EH (cell line): ENCODE measurements at places on chromosomes 12 and 14.

- DNase-seq: no peak
Observed at GRCh38 chr14:89616425-89616824, 199.4 kb upstream of the FOXN3 start.

GRCh38 chr12:7483343-7483742 is 20.2 kb downstream of the CD163 start:
- DNase-seq: no peak

GRCh38 chr14:77872983-77873382 is 73.1 kb downstream of the ADCK1 start:
- no peak for DNase-seq

DNA sequence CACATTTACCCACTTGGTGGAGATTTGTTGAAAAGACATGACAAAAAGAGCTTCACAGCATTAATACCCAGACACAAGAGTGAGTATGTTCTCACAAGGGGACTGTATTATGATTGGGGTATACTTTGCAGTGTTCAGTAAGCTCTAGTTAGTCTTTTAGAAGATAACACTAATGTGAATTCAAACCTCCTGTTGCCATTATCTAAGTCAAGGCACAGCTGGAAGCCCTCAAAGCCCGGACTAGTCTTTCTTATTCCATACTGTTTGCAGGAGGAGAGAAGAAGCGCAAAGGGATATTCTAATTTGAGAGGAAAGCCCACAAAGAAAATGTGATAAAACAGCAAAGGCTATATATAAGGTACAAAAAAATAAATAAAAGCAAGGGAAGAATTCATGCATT is 445.9 kb downstream of the SOX5 start:
- DNase-seq: no peak

DNA sequence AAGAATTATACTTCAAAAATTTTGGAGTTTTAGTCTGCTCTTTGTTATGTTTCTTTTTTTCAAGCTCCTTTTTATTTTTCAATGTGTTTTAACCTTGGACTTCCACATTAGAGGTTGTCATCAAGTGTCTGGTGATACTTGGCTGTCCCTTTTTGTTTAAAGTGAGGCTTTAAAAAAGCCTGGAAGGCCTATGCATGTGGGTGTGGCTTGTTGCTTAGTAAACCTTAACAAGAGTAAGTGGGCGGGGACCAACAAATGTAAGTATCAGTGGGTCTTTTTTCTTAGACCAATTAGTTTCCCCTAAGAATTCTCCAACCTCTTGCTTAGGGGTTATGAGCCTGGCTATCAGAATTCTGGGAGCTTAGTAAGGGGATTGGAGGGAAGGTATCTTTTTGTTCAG is 26.4 kb downstream of the HCFC2 start:
- no peak for DNase-seq

- no peak for DNase-seq
Observed at GRCh38 chr12:94182986-94183707, 34.8 kb downstream of the PLXNC1 start.

GRCh38 chr14:65817011-65817410 is 404.5 kb downstream of the FUT8 start:
- DNase-seq: no peak

- no peak for DNase-seq
Observed at GRCh38 chr12:132347176-132347855, 17.9 kb upstream of the GALNT9 start.

DNA sequence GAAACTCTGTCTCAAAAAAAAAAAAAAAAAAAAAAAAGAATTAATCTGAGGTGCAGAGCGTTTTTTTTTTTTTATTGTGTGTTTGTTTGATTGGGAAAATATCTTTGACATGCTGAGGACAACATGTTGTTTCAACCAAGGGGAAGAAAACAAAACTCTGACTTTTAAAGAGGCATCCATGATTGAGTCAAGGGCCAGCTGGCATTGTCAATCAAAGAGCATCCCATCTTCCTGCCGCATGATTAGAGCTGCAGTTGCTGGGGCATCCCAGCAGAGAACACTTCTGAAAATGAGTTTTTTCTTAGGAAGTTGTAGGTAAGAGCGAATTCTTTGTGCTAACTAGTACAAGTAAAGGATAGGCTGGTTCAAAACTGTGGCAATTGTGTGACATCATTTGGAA is 200.9 kb upstream of the DAAM1 start:
- no peak for DNase-seq

GRCh38 chr12:4174417-4174816 is 99.1 kb upstream of the CCND2 start:
- DNase-seq: no peak

- DNase-seq: no peak
Observed at GRCh38 chr12:104604995-104605675, 148.4 kb downstream of the CHST11 start.

DNA sequence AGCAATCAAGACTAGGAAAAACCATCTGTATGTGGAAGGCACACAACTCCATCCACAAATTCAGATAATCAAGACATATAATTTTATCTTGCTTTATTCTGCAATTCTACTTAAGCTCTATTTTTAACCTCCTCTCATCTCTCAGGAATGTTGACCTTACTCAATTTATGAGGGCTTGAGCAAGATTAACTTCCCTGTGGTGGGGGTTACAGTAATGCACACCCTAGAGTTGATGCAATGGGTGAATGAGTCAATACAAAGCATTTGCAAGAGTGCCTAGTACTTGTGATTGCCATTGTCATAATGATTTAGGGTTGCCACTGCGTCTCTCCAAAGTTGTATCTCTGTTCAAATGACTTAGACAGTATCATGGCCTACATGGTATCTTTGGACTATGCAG is 1598.4 kb upstream of the TMEM132C start:
- DNase-seq: peak; percentile 98

DNA sequence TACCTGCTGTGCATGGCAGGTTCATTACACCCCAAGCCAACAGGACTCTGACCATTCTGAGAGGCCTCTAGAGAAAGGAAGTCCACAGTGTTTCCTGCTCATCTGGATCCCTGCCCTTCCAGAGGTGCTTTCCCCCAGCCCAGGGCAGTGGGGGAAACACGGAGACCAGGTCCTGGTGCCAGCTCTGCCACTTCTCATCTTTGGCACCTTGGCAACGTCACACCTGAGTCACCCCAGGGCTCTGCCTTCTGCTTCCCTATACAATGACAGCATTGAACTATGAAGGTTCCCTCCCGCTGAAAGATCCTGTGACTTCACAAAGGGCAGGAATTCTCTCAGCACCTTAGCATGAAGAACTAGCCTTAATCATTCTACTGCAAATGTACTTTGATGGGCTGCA is 74.9 kb downstream of the ANO2 start:
- DNase-seq: no peak

DNA sequence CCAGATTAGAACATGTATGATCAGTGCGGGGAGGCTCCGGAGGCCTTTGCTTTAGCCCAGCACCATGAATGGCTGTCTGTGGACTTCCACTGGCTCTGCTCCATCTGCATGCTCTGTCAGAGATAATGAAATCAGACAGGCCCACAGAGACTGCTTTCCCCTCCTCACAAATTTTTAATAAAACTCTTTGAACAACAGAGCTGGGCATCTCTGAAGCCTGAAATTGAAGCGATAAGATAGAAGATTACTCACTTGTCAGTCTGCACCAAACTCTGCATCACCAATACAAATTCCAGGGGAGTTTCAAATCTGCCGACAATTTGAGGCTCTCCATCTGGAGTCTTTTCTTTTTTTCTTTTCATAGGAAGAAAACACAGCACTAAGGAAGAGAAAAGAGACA is 110.0 kb downstream of the DYRK2 start:
- DNase-seq: no peak

DNA sequence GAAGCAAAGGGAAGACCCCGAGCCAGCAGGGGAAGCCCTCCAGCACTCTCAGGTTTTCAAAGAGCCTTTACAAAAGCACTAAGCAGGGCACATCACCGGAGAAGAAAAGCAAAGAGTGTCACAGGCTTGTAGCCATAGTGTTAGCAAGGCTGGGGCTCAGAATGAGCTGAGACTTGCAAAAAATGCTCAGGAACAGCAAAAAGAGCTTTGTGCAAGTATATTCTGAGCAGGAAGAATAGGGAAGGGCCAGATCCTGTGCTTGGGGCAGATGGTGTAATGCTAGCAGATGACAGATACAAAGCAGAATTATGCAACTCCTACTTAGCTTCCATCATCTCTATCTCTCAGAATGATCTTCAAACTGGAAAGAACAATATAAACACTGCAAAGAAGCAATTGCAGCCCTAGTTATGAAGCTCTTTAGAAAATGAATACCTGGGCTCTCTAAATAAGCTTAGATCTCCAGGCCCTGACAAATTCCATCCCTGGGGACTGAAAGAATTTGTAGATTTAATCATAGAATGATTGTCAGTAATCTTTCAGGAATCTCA is 23.7 kb upstream of the PARP11 start:
- peak; percentile 7 for DNase-seq

- DNase-seq: no peak
Observed at GRCh38 chr14:30883508-30884294, 9.3 kb downstream of the COCH start.

DNA sequence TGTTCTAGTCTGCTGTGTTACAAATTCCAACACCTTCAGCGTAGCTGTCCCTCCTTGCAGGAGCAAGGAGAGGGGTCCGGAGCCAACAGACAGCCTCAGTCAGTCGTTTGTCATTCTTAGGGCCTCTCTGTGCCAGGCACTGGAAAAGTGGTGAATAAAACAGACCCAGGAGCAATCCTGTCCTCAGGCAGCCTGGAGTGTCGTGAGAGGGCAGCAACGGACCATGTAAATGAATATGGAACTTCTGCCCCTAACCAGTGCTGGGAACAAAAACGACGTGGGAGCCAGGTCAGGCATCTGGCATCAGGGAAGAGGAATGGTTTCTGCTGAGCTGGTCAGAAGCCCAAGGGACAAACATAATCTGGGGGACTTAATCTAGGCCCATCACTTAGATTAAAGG is 64.8 kb upstream of the PSMC1 start:
- DNase-seq: no peak

- DNase-seq: peak; percentile 6
Observed at GRCh38 chr14:21913759-21914158, 240.1 kb upstream of the OR4E1 start.

GRCh38 chr12:116818341-116818856 is 62.8 kb downstream of the HRK start:
- DNase-seq: peak; percentile 65

DNA sequence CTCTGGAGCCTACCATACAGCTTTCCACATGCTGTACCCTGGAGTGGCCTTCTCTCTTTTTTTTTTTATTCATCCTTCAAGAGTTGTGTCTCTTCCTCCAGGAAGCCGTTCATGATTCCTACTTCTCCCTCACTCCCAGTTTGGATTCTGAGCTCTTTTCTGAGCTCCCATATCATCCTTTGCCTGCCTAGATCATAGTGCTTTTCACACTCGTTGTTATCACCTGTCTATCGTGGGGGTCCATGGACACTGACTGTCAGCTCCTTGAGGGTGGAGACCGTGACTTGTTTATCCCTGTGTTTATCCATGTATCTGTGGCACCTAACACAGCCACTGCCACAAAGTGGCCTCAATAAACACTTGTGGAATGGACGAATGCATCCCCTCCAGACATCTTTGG is 7.0 kb downstream of the AK7 start:
- no peak for DNase-seq

DNA sequence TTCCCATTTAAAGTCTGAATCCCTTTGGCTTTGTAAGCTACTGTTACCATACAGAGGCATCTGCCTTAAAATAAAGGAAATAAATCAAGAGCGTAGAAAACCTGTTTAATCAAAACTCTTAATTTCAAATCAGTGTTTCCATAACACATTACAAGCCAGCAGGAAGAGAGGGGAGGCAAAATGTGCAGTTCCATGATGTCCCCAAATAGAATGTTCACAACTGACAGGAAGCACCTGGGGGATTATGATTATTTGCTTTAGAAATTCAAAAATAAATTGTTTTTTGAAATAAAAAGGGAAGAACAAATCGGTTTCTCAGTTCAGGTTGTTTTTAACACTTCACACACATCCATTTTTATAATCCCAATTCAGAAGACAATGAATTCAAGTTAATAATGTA is 21.4 kb downstream of the SOCS2 start:
- no peak for DNase-seq

GRCh38 chr14:78083837-78084236 is 86.3 kb upstream of the NRXN3 start:
- DNase-seq: no peak

GRCh38 chr12:66352197-66352596 is 49.9 kb downstream of the HELB start:
- peak; percentile 25 for DNase-seq

DNA sequence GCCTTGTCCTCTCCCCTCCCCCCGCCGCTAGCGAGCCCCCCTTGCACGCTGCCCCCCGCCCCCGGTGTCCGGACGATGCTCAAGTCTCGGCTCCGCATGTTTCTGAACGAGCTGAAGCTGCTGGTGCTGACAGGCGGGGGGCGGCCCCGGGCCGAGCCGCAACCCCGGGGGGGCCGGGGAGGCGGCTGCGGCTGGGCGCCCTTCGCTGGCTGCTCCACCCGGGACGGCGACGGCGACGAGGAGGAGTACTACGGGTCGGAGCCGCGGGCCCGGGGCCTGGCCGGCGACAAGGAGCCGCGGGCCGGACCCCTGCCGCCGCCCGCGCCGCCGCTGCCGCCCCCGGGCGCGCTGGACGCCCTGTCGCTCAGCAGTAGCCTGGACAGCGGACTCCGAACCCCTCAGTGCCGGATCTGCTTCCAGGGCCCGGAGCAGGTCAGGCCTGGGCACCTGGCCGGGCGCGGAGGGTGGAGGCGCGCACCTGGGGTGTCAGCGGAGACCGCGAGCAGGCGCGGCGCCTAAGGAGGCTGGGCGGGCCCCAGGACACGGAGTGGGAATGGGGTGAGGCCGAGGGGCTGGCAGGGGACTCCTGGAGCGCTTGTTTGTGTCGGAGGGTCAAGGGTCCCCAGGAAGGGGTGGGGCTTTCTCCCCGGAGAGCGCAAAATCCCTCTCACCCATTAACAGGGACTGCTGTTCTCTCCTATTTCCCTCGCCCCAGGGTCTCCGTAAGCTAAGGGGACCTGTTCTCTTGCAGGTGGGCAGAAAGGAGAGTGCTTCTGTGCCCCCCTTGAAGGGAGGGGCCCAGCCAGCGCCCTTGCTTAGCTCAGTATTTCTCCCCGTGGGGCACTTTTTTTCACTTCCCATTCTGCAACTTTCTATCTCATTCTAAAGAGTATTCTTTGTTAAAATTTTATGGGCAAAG is 810 bp downstream of the MARCHF9 start:
- no peak for DNase-seq

DNA sequence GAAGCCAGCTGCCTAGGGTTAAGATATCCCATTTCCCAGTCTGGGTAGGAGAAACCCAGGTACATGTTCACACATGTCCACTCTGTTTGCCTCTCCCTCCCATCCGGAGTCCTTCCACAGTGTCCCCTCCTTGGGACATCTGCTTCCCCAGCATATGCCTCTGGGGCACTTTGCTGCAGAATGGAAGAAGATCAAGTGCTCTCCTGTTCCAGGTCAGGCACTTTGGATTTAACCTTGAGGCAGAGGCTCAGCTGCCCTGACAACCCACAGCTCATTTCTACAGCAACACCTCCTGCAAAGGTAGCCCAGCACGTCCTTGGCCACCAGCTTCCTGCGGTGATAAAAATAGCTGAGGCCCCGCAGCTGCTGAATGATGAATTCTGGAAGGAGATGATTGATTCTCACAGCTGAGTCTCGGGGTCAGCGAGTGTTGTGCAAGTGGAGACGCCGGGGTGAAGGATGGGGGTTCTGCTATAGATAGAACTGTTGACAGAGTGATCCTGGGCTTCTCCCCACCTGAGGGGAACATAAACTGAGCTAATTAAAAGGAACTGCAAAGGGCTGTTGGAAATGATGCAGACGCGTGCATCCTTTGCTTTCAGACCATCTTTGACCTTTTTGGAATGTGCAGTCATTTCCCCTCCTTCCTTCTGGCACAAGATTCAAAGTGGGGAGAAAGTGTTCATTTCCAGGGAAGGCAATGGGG is 145.0 kb downstream of the SLC38A6 start:
- no peak for DNase-seq
